CD4-positive, alpha-beta T cell (primary cell): ENCODE measurements at places on chromosomes 3 and 15. TPM values are rescaled to one million over a fixed set of nuclear protein-coding genes. Genes with fewer than 3 reads are reported as not detected.

DNA sequence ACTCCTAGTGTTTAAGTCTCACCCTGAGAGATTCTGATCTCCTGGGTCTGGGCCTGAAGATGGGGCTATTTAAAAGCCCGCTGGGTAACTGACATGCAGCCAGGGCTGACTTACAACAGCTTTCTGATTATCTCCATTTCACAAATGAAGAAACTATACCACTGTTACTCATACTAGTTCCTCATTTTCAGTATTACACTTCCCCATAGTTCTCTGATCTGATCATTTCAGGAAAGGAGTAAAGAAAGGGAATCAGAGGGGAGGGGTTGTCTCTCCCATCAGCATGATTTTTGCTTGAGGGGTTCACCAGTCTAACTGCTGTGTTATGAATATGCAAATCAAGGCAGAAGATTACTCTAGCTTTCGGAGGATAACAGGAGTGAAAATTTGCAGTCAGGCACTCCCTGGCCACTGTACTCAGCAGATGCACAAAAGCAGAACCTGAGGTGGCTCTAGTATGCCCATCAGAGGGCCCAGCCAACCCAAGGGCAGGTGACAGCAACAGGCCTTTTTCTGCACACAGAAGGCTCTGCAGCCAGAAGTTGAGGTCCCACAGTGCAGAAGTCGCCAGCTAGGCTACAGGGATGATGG is 59.4 kb downstream of the DAPK2 start:
- no peaks in the 10 kb centered on the region for H3K4me1 ChIP-seq
- no peaks in the 10 kb centered on the region for H3K36me3 ChIP-seq
- DNase-seq = no peak

- no peaks in the 10 kb centered on the region for H3K36me3 ChIP-seq
- peaks cover 4% of the 10 kb centered on the region for H3K27me3 ChIP-seq
- H3K4me3 ChIP-seq = no peak overlapping the region
- H3K4me1 ChIP-seq = no peaks in the 10 kb centered on the region
Measured at GRCh38 chr3:93936549-93936948, 37.1 kb downstream of the PROS1 start.

Gene FANCD2OS
- total RNA-seq = not detected

Gene ROPN1
- total RNA-seq = not detected

GRCh38 chr3:18114894-18115293 is 310.2 kb downstream of the SATB1 start:
- no peaks in the 10 kb centered on the region for H3K27me3 ChIP-seq
- H3K36me3 ChIP-seq = no peaks in the 10 kb centered on the region
- no peak for DNase-seq
- H3K4me1 ChIP-seq = no peaks in the 10 kb centered on the region
- H3K4me3 ChIP-seq = no peak overlapping the region

GRCh38 chr3:105691053-105691452 is 177.8 kb downstream of the CBLB start:
- peaks cover 23% of the 10 kb centered on the region for H3K36me3 ChIP-seq
- H3K27me3 ChIP-seq = no peaks in the 10 kb centered on the region
- DNase-seq = no peak
- no peak overlapping the region for H3K27ac ChIP-seq
- H3K4me1 ChIP-seq = no peaks in the 10 kb centered on the region
